ENCODE measurements at places on chromosomes 12 and 14.

GRCh38 chr12:64236549-64236948, 14.5 kb upstream of the KICS2 start:
- DNase-seq: no peak

DNA sequence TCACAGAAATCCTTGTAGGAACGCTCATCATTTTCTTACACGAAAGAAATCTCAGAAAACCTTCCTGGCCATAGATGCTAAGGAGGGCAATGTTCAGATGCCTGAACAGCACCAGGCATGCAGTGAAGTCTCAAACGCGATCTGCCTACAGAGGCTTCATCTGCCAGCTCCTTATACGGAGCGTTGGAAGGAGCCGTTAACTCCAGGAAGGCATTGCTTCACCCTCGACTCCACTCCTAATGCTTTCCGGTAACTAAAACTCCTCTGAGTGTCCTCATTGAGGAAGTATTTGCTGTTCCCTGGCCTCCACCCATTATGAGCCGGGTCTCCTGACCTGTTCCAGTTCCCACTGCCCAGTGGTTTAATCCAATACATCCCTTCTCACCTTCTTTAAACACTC, 502.7 kb downstream of the BCL11B start:
- DNase-seq: no peak

- DNase-seq: no peak
Observed at GRCh38 chr14:99281396-99281795, 9.4 kb upstream of the BCL11B start.

- DNase-seq: no peak
Observed at GRCh38 chr14:72830786-72831594, 62.9 kb downstream of the DPF3 start.

DNA sequence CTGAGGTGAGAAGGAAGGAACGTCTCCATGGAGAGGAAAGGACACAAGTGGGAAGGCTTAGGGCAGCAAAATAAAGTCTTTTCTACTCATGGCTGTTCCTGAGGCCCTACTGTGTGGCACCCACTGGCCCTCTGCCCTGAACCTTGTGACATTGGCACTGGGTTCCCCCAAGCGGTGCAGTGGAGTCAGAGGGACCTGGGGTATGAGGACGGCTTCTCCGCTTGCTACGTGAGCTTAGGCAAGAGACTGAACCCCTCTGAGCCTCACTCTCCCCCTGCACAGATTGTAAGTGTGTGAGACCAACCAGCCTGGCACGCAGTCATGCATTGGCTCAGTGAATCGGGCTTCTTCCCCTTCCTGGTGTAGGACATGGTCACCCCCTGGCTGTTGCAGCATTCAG, 19.7 kb downstream of the SLC6A12 start:
- DNase-seq: no peak

DNA sequence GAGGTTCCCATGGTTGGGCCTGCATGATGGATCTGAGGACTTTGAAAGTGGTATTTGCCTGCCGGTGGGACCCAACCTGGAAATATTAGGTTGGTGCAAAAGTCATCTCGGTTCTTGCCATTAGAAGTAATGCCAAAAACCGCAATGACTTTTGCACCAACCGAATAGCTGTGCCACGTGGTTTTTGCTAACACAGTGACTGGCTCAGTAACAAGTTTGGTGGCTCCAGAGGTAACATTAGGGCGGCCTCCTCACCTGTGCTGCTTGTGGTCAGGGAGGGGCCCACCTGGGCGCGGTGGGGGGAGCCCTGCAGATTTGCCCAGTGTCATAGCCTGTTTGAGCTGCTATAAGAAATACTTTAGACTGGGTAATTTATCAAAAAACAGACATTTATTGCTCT, 1.8 kb downstream of the BDKRB2 start:
- DNase-seq: no peak

GRCh38 chr14:71524320-71524982, 407.8 kb upstream of the RGS6 start:
- DNase-seq: no peak

- no peak for DNase-seq
Observed at GRCh38 chr12:113293100-113293499, 41.8 kb downstream of the SLC8B1 start.

GRCh38 chr12:75651342-75651695, 139.9 kb upstream of the KRR1 start:
- no peak for DNase-seq

DNA sequence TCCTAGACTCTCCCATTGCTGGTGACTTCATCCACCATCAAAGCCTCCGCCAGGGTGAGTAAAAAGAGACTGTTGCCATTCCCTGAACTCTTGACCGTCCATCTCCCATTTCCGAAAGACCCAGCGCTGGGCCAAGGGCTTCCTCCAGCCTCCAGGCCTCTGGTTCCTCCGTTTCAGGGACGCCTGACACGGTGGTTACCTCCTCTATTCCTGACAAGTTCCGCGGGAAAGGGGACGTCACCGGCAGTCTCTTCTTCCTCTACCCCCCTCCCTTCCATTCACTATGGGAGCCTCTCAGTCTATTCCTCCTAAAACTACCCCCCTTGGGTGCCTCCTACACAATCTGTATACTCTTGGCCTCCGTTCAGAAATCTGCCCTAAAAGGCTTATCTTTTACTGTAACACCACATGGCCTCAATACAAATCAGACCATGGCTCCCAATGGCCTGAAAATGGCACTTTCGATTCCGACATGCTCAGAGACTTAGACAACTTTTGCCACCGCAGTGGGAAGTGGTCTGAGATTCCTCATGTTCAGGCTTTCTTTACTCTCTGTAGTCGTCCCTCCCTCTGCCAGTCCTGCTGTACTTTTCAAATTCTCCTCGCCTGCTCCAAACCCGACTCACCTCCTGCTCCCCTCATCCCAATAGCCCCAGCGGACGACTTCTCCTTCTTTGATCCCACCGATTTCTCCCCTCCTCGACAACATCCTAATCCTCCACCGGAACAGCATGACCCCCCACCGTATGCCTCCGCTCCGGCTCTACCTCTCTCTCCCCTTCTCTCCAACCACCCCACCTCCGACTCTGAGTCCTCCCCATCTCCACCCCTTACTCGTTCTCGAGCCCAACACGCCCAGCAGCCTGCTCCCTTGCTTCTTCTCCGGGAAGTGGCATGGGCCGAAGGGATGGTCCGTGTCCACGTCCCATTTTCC, 70.4 kb downstream of the MOK start:
- no peak for DNase-seq

DNA sequence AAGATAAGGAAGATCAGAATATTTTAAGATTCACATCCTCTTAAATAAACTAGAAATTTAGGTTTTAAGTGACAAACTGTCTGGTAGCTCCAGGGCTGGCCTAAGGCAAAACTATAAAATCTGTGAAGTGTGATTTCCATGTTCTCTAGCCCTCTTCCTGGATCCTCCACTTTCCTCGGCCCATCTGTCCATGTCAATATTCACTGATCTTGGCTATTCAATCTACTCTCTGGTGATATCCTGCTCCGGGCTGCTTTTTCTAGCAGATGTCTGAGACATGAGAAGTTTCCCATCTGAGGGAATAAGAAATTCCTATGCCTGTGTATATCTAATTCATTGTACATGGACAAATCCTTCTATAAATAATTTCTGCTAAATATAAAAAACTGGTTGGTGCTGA, 500.4 kb downstream of the GALC start:
- DNase-seq: no peak

- DNase-seq: no peak
Observed at GRCh38 chr12:104282109-104282508, 21.4 kb upstream of the EID3 start.

DNA sequence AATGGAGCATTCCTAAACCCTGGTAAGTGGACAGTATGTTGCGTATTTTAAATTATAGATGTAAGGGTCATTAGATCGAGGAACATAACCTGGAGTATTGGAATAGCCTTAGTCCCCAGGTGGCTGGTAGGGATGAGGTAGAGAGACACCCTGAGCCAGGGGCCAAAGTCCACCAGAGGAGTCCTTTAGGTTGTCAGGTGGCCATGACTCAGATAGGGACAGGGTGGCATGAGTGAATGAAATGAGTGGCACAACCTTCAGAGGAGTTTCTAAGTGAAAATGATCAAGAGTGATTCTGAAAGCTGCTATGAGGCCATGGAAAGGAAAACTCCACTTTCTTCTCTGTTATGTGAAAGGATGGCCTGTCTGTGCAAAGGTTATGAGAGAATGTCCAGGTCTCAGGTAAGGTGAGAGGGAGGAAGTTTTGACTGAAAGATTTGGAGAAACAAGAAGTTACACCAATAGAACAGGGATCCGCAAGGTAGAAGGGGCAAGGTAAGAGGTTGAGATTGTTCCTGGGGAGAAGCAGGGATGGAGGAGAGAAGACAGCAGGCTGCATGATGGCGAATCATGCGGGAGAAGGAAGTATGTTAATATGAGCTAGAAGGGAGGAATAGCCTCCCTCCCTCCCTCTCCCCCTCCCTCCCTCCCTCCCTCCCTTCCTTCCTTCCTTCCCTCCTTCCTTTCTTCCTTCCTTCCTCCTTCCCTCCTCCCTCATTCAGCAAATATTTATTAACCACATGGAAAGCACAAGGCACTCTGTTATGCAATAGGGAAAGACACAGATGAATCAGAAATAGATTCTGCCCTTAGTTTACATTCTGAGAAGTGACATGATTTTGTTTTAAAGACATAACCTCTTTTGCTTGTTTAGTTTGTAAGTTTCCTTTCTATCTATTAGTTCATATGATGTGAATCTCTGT, 14.0 kb upstream of the RIPK3 start:
- DNase-seq: no peak

DNA sequence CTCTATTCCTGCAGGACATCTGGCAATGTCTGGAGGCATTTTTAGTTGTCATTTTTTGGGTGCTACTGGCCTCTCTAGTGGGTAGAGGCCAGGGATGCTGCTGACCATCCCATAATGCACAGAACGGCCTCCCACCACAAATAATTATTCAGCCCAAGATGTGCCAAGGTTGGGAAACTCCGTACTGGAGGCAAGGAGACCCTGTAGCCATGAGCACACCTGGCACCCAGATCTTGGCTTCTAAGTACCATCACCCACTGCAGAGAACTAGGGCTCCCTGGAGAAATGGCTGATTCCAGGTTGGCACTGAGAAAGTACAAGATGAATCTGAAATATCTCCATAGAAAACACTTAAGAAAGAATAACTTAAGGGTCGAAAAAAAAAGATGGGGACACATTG, 81.7 kb downstream of the RBM19 start:
- DNase-seq: no peak

DNA sequence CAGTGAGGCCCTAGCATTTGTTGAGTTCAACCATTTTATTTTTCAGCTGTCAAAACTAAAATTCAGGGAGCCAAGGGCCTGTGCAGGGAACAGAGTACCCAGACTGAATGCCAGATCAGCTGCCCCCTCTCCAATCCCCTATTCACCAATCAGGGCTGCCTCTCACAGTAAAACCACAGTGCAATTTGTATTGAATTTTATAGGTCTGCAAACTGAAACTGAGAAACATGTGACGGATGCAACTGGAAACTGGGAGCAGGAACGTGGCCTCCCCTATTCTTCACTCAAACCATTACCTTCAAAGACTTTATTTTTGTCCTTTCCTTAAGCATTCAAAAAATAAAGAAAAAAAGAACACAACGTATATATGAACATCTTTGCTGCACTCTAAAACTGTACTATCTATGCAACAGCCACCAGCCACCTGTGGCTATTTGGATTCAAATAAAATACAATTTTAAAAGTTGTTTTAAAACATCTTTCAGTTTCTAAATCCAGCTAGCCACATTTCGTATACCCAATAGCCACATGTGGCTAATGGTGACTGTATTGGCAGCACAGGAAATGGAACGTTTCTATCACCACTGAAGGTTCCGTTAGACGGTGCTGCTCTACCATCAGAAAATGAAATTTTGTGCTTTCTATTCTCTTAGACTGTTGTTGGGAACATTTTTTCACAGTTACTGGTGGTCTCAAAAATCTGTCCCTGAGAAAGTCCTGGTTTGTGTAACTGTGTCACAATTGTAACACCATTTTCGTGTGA, 371.3 kb upstream of the FAR2 start:
- DNase-seq: no peak

DNA sequence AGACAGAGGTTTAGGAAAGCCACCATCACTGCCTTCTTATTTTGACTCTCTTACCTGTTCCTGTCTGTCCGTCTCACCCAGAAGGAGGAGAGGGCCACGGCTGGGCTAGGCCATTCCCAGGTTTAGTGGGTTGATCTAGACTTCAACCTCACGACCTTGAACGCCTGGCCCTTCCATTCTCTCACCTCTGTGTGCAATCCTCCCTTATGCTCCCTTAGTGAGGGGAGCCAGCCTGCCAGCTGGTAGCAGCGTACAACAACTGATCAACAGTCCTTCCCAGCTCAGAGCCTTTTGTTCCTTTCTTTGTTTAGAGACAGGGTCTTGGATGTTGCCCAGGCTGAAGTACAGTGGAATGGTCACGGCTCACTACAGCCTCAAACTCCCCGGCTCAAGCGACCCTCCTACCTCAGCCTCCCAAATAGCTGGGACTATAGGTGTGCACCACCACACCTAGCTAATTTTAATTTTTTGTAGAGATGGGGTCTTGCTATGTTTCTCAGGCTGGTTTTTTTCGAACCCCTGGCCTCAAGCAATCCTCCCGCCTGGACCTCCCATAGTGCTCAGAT, 123.9 kb downstream of the ZNF664 start:
- DNase-seq: no peak

DNA sequence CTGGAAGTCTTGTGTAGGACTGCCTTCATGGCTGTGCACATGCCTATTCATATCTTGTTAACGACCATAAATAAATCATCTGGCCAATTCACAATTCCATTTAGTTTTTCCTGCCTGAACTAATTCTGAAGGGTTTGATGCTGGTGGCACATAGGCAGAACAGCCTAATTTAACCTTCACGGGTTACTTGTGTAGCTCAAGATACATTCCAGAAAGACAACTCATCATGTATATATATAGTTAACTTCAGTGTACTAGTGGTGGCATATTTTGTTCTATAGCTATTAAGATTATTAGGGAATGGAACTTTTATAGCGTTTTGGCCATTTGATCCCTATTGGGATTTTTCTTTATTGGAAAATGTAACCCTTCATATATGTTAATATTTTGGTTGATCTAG, 31.4 kb downstream of the CFAP54 start:
- no peak for DNase-seq

GRCh38 chr12:51921017-51921725, 13.9 kb downstream of the ACVRL1 start:
- no peak for DNase-seq

DNA sequence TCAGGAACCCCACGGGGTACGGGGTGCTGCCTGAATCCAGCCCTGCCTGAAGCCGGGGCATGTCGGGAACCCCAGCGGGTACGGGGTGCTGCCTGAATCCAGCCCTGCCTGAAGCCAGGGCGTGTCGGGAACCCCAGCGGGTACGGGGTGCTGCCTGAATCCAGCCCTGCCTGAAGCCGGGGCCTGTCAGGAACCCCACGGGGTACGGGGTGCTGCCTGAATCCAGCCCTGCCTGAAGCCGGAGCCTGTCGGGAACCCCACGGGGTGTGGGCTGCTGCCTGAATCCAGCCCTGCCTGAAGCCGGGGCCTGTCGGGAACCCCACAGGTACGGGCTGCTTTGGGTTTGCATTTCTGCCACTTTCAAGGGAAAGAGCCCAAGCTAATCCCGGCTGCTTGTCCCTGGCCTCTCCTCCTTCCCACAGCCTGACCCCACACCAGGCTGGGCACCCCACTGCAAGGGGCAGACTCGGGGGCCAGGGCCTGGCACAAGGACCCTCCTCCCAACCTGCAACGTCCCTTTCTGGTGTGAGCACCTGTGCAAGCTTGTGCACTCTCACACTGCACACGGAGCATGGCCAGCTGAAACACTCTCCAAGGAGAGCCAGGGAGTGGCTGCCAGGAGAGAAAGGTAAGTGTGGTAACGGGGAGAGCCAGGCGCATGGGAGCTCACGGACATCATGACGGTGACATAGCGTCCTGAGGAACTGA, 5.6 kb upstream of the FBRSL1 start:
- DNase-seq: no peak
